ENCODE measurements at places on chromosomes 13 and 19.

- DNase-seq: no peak
These were observed 80.3 kb upstream of the ARHGEF7 start for GRCh38 chr13:111034811-111035210.

DNA sequence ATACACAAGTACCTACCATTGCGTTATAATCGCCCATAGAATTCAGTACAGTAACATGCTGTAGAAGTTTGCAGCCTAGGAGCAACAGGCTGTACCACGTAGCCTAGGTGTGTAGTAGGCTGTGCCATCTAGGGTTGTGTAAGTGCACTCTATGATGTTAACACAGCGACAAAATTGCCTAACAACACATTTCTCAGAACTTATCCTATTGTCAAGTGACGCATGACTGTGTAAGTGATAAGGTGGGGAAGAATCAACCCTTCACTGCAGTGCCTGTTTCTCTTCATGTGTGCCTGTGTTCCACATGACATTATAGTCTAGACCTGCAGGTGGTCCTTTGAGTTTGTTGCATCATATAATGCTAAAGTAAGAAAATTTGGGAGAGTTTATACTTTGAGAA lies 94.0 kb downstream of the PCDH9 start:
- DNase-seq: no peak

DNA sequence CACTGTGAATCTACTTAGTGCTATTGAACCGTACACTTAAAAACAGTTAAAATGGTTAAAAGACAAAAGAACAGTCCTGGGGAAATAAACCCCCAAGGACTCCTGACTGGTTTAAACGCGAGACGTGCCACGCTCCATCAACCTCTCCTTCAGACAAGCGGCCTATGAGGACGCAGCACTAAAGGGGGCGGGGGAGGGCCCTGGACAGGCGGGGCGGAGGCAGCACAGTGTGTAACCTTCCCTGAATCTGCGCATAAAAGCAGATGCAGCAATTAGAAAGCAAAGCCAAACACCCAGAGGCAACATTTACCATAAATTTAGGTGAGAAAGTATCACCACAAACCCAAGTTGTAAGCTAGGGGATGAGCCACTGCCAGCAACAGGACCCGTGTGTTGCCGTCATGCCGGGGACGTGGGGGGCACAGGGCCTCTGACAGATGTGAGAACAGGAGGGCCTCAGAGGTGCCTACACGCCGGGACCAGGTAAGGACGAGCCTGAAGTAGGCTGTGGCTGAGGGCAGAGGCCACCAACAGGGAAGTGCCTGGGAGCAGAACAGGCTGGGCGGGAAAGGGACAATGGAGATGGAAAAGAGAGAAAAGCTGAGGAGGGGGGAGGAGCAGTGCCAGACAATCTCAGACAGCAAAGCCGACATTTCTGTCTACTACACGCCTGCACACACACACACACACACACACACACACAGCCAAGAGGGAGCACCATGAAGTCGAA lies 15.3 kb upstream of the ADPRHL1 start:
- no peak for DNase-seq

- no peak for DNase-seq
These were observed 21.7 kb downstream of the IRS2 start for GRCh38 chr13:109764470-109765291.

- DNase-seq: no peak
These were observed 108.3 kb downstream of the SLITRK5 start for GRCh38 chr13:87779426-87779825.

DNA sequence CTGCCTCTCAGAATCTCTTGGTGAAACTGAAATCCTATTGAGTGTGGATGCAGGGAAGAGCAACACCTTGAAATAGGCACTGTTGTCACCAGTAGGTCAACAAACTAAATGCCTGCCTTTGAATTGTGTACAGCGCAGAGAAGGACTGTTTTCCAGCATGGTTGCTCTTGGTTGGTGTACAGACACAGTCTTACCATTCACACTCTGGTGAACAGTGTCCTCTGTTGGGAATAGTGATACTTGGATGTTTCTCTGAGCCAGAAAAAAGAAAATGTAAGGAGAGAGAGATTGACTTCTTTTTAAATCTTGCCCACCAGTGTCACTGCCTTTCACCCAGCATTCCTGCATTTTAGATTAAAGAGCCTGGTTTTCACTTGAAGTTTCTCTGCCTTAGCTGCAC lies 179.7 kb downstream of the STK24 start:
- no peak for DNase-seq

- DNase-seq: no peak
These were observed 63.5 kb downstream of the TSHZ3 start for GRCh38 chr19:31285744-31286143.

All from natural killer cell (primary cell).